ENCODE measurements at places on chromosomes 5 and 9. TPM values are rescaled to one million over a fixed set of nuclear protein-coding genes. Genes with fewer than 3 reads are reported as not detected.

GRCh38 chr5:97078958-97079743, 63.3 kb downstream of the LIX1 start:
- no peak for DNase-seq

SMAD5 gene
- total RNA-seq, result 43.1 TPM

- DNase-seq, result no peak
These were observed 35.4 kb downstream of the OTULIN start for GRCh38 chr5:14699807-14700400.

- no peak for DNase-seq
These were observed 31.5 kb upstream of the DENND4C start for GRCh38 chr9:19199012-19199411.

RCL1 gene
- 6.0 TPM for total RNA-seq

ARID3C gene
- total RNA-seq, result not detected

CSF1R gene
- total RNA-seq, result 41.6 TPM

PCDHGB2 gene
- 5.4 TPM for total RNA-seq

- peak; percentile 84 for DNase-seq
These were observed 37.6 kb upstream of the ANKRD55 start for GRCh38 chr5:56270568-56271392.

GRM6 gene
- not detected for total RNA-seq

PLPPR1 gene
- total RNA-seq, result 0.18 TPM

DNAJB5 gene
- total RNA-seq, result 67.7 TPM

ECSCR gene
- 49.8 TPM for total RNA-seq

CLPTM1L gene
- 51.7 TPM for total RNA-seq

ABLIM3 gene
- total RNA-seq, result 106 TPM

- DNase-seq, result no peak
These were observed 3.9 kb downstream of the VDAC1 start for GRCh38 chr5:134000696-134001453.

PDZD2 gene
- 66.2 TPM for total RNA-seq

- DNase-seq, result no peak
These were observed 186.1 kb downstream of the C9orf152 start for GRCh38 chr9:110021891-110022290.

GRCh38 chr5:76733049-76733417, 17.1 kb downstream of the F2R start:
- no peak for DNase-seq

IFNA21 gene
- not detected for total RNA-seq

DNA sequence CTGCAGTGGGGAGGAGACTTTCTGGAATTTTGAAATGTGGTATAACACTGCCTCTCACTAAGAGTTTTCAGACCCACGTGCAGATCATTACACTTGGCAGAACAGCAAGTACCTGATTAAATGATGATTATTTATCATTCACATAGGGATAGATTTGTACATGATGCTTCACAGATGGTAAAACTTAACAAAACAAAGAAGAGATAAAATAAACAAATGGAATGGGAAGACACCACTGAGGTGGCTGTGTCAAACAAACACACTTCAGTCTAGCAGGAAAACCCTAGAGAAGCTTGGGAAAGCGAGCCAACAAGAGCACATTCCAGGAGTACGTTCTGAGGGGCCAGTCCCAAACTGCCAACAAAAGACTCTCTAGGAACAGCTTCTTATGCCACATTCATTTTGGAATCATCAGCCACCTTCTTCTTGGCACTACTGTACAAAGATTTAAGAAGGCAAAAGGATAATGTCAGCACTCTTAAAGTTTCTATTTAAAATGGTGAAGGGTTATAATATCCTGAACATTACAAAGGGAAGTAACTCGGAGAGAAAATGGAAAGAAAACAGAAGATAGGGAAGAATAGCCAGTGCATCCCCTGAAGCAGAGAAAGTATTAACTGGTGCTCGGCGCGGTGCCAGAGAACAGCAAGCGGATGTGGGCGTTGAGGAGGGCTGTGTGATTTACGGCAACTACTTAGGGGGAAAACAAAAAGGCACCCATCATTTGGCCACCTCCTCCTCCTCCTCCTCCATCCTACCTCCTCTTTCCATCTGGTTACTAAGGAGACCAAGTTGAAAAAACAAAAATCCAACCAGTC, 1.6 kb downstream of the MED27 start:
- DNase-seq, result peak; percentile 32

DNA sequence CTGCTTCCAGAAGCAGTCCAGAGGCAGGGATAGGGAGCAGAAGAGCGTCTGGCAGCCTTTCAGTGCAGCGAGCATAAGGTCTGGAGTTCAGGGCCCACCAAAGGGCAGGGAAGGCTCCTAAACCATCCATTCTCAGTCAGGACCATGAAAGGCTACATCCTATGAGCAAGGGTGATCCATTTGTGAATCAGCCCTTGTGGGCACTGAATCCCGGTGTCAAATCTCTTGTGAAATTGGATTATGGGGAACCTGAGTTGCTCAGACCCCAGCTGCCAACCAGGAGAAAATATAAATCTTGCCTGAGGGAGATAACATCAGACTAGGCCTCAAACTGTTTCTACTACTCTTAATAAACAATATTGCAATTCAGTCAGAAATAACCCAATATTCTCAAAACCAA, 204.4 kb downstream of the SYK start:
- DNase-seq, result no peak

GRCh38 chr9:127158786-127159324, 36.4 kb upstream of the ANGPTL2 start:
- no peak for DNase-seq

DNA sequence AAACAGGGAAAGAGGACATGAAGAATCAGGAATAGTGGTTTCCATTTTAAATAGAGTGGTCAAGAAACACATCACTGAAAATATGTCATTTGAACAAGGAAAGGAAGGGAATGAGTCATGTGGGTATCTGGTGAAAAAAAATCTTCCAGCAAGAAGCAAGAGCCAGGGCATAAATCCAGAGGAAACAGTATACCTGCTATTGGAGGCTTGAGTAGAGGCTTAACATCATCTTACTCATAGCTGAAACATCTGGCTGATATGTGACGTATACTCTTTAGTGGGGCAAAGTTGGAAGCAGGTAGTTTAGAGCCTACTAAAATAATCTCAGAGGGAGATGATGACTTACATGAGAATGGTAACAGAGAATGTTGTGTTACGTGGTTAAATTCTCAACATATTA, 517.2 kb downstream of the CAAP1 start:
- DNase-seq, result no peak

DNA sequence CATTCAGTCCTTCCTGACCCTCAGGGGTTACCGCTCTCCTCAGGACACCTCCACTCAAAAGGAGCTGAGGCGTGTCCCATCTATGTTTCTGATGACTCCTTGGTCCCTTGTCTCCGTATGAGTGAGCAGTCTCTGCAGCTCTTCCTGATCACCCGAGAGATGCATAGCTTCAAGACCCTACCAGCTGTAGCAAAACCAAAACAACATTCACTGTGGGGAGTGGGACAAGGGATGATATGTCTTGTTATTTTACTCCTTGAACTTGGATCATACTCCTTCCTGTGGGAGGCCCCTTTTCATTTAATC, 14.4 kb downstream of the GLDC start:
- DNase-seq, result no peak

CCIN gene
- not detected for total RNA-seq

DNA sequence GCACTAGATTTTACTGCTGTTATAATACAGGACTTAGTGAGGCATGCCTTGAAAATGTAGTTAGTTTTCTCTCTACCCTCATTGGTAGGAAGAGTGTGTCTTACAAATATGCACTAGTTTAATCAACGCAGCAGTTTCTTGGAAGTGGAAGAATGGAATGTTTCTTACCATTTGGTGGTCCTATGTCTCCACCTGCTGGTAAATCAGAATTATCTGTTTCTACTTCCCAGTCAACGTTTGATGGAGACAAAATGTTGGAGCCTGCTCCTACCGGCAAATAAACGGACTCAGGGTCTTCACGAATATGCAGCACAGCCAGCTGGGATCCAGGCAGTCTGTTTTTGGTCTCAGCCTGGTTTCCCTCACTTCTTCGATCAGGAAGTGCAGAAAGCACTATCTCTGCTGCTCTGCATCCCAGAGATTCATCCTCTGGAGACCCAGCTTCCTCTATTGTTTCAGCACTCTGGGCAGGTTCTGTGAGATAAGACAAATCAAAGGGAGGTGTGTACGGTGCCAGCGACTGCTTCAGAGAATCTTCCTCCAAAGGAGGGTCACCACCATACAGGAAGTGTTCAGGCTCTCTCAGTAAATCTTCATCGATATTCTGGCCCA, 59.5 kb upstream of the PCA3 start:
- no peak for DNase-seq

RNF208 gene
- total RNA-seq, result 15.6 TPM

ADAMTS2 gene
- 22.7 TPM for total RNA-seq

DNA sequence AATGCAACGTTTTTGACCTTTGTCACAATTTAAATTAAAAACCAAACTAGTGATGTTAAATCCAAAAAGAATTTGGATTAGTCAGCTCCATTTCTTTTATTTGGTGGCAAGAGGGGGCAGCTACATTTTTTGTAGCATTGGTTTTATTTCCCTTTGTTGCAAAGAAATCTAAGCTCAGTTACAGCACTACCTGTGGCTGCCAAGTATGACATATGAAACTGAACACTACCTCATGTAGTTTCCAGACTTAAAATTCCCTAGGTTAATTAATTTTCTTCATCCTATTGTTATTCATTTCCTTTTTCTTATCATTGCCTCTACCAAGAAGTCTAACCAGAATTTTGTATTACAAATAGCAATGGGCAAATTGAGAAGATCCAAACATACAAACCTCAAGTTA, 393.5 kb downstream of the BRINP1 start:
- DNase-seq, result no peak

DNA sequence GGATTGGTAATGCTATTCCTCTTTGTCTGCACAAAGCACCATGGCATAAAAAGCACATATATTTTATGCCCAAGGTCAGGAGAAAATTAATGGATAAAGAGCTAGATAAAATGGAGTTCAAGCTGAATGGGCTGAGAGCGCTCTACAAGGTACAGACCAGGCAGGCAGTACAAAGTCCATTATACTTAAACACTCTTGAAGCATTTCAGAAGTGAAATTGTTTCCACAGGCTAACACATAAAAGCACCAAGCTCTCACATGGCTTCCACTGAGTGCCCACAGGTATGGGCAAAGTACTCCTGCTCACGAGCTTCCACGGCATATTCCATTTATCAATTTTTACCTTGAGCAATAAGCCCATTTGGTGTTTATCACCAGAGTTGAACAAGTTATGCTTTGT, 771.2 kb upstream of the DMAC1 start:
- DNase-seq, result no peak

DNA sequence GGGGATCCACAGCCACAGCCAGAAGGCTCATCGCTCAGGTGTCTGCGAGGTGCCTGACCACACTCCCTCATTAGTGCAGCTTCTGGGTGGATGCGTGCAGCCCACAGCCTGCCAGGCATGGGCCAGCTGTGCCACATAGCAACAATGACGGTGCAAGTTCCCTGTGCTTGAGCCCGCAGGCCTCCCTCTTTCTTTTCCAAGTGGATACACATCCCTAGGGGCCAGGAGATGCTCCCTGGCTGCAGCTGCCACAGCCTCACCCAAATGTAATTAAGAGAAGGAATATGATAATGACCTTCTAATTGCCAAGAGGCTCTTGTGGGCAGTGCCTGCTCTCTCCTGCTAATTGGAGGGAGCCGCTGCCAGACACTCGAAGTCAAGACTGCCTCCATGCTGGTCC, 116.0 kb upstream of the PPP1R26 start:
- no peak for DNase-seq

GRCh38 chr5:76249621-76250020, 153.5 kb upstream of the IQGAP2 start:
- DNase-seq, result no peak

DNA sequence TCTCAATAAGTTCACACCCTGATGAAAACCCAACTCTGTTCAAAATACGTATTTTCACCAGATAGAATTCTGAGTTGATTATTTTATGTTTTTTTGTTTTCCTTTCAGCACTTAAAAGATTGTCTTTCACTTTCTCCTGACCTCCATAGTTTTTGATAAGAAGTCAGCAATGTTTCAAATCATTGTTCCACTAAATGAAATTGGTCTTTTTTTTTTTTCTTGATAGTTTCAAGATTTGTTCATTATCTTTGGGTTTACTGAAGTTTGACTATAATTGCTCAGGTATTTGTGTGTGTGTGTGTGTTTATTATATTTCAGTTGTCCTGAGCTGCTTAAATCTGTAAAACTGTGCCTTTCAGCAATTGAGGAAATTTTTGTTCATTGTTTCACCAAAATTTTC, 498.7 kb downstream of the TLE1 start:
- DNase-seq, result no peak

- DNase-seq, result no peak
These were observed 349.2 kb upstream of the CDH9 start for GRCh38 chr5:27387535-27388073.

DNA sequence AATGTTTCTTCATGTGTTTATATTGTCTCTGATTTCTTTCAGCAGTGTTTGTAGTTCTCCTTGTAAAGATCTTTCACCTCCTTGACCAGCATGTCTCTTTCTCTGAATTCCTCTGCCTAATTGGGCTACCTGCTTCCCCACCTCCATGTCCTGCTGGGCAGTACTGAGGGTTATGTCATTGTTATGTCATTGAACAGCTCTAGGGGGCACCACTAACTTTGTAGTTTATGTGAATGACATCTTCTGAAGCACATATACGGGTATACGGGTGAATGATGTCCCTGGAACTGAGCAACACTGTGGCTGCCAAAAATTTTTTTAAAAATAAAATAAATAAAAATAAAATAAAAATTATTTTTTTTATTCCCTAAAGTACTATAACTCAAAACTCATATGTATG, 16.9 kb upstream of the SNCAIP start:
- no peak for DNase-seq

DNA sequence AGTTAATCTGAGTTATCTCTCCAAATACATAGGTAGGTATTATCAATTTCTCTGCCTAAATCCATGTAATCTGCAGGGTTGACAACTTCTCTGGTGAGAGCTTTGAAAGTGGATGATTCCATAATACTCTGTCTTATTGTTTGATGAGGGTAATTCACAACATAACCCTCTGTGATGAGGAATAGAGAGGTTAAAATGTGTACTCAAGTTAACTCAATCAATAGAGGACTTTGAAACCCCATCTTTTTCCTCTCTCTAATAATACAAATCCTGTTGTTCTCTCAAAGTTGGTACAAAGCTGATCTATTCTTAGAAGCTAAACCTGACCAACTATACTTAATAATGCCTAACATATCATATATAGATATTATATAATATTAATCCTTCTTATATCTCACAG, 100.1 kb downstream of the PLPPR1 start:
- no peak for DNase-seq

- no peak for DNase-seq
These were observed 61.2 kb downstream of the UBAP1 start for GRCh38 chr9:34240006-34240405.

All from left cardiac atrium (tissue), 4 donors.